ENCODE measurements at places on chromosomes 5 and 9.

DNA sequence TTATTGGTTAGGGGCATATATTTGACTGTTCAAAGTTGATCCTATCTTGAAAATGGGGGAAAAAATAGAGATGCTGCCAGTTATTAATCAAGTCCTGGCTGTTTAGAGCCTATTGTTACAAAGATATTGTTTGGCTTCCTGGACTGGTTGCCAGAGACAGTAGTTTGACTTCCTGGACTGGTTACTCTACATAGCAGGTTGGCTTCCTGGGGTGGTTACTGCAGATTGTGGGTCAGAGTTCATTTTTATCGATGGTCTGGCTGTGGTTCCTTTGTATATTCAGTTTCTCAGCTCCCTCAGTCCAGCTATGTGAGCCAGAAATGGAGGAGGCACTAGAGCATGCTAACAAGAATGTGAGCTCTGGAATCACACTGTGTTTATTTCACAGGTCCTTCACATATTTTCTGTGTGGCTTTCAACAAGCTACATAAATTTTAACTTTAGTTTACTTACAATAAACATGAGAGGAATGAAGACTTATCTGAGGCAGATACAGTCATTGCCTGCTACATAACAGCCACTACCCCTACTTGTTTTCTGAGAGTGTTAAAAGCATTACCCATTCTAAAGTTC, 137.6 kb downstream of the TRPM3 start:
- no peak for DNase-seq

- no peak for DNase-seq
Measured at GRCh38 chr5:128635379-128635778, 97.3 kb upstream of the FBN2 start.

GRCh38 chr9:16744394-16744793, 126.1 kb downstream of the BNC2 start:
- no peak for DNase-seq

- DNase-seq = no peak
Measured at GRCh38 chr9:34457266-34458012, 931 bp downstream of the FAM219A start.

DNA sequence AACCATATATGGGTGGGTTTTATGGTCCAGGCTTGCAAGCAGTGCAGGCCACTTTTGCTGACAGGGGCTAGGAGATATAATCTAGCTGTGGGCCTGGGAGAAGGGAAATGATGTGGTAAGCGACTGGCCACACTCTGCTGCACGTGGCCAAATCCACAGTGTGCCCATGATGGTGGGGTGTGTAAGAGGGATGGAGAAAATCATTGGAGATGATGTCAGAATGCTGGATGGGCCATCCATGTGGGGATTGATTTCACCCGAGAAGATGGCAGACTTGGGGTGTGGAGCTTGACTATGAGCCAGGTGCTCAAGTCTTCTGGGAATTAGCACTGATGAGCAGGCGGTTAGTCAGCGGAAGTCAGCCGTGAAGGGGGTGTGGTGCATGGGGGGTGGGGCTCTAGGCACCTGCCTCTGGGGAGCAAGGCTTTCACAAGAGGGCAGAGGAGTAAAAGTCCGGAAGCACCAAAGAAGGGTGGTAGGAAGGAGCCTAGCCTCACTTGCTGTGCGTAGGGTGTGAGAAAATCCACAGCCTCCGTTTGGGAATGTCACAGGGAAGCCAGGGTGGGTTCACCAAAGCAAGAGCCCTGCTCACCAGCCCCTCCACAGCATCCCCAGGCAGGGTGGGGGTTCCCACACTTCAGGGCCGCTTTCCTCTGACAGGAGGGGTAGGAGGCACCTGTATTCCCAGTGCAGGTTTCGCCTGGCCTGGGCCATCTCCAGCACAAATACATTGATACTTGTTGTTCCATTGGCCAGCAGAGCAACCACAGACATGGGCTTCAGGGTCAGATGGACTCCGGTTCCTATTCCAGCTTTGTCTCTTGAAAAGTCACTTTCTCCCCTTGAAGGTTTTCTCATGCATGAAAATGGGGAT, 44.5 kb upstream of the ANGPTL2 start:
- no peak for DNase-seq

Measured in activated naive CD4-positive, alpha-beta T cell treated with anti-CD3 and anti-CD28 coated beads, Interleukin-2, amount 10 ng/mL, durations not matched to agents 7 days and 5 days (primary cell).